ENCODE measurements at places on chromosomes 1 and 21.

DNA sequence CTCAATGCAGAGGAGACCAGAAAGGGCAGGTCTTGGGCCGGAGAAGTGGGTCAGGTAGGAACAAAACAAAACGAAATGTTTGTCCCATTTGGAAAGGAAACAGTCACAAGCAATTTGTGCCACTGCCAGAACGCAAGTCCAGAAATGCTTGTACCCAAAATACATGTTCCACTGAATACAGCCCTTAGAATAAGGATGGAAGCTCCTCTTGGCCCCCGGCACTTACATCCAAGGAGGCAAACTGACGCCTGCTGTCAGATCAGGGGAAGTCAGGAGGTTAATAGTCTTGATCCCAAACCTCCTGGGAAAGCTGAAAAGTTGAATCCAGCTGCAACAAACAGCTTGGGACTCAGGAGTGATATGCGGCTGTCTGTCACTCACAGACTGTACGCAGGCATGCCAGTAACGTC, 75.9 kb upstream of the GALNT2 start:
- no peak for DNase-seq

DNA sequence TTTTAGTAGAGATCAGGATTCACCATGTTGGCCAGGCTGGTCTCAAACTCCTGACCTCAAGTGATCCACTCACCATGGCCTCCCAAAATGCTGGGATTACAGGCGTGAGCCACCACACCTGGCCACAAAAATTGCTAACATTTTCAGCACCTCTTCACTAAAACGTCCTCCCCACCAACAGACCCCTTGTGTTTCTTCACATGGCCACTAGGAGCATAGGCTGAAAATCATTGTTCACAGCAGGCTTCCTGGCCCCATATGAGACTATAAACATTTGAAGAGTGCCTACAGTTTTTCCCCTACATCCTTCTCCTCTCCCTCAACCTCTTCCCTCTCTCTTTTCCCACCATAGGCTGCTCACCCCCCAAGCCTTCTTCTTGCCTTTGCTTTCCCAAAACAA, 28.0 kb upstream of the SFPQ start:
- no peak for DNase-seq

GRCh38 chr1:98256700-98257099, 335.9 kb upstream of the DPYD start:
- DNase-seq, result no peak

GRCh38 chr1:6224718-6225117, 11.0 kb downstream of the ICMT start:
- DNase-seq, result no peak

GRCh38 chr1:160446945-160447600, 46.7 kb downstream of the VANGL2 start:
- DNase-seq, result no peak

DNA sequence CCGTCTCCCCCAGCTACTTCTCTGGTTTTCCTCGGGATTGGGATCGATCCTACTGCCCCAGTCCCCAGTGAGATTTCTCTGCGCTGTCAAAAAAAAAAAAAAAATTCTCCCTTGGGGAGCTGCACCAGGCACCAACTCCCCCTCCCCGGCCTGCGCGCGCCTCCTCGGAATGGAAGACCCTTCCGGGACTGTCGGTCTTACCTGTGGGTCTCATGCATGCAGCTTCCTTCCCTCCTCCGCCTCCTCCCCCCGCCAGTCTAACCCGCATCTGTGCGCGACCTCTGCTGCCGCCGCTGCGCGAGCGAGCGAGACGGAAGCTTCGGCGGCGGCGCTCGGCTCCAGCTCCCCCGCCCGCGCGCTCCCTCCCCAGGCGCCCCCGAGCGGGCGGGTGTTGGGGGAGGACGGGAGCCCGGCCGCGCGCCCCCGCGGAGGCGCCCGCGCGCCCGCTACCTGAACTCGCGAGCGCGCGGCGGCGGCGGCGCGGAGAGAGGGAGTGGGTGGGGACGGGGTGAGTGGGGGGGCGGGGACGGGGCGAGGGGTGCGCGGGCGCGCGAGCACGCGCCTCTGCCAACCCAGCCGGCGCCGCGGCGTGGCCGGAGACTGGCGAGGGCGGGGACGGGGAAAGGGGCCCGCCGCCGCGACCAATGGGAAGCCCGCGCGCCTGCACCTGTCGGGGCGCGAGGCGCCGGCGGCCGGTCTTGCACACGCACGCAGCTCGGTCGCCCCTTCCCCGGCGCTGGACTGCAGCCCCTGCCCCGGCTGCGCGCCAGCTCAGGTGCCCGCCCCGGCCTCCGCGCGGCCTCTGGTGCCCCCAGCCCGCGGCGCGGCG, at the start of gene SUSD4:
SUSD4 (minus strand) TSS at position 321 of the 829 bp plus-strand sequence. CDS start 751 bp downstream, outside the sequence.
- peak; percentile 51 for DNase-seq

DNA sequence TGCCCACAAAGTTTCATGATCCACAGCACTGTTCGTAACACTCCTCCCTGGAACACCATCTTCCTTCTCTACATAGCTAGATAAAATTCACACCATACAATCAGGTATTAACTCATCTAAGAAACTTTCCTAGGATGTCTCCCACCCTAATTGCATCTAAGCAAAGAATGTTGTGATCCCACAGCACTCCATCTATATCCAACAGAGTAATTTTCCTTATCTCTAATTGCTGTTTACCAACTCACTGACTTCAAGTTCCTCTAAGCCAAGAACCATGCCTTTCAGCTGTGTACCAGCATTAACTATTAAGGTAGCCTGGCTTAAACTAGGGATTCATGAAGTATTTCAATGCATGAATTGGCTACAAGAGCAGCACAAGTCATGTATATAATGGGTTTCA, 114.2 kb downstream of the SIPA1L2 start:
- DNase-seq, result no peak

Data from right renal pelvis (tissue), 4 donors.